ENCODE measurements at places on chromosomes 11 and 22.

- DNase-seq, result no peak
Observed at GRCh38 chr11:69707176-69707575, 3.4 kb upstream of the FGF19 start.

DNA sequence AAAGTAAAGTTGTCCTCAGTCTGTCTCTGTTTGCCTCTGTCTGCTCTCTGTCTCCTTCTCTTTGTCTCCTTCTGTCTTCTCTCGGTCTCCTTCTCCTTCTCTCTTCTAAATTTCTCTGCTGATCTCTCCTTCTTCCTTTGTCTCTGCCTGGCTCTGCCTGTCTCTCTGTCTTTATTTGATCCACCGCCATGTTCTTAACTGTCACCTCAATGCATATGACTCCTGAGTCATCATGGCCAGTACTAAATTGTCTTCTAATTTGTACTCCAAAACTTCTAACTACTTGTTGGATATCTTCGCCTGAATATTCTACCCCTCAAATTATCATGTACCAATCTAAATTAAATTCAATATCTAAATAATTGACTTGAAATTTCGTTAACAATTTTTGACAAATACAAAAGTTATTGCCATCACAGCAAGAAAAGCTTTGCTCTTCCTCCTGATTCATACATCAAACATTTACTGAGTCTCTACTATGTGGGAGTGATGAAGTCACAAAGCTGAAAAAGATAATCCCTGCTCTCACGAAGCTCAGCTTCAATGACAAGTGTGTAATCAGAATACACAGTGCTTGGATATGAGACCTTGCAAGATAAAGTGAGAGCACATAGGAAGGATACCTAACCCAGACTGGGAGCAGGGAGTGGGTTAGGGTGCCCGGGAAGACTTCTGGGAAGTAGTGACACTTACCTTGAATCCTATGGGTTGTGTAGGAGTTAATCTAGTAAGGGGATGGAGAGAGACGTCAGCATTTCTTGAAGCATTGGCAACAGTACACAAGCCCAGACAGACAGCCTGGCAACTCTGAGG lies 193.0 kb downstream of the MAML2 start:
- DNase-seq, result no peak

GRCh38 chr11:70156291-70157037 lies 46.6 kb upstream of the FADD start:
- DNase-seq, result no peak

DNA sequence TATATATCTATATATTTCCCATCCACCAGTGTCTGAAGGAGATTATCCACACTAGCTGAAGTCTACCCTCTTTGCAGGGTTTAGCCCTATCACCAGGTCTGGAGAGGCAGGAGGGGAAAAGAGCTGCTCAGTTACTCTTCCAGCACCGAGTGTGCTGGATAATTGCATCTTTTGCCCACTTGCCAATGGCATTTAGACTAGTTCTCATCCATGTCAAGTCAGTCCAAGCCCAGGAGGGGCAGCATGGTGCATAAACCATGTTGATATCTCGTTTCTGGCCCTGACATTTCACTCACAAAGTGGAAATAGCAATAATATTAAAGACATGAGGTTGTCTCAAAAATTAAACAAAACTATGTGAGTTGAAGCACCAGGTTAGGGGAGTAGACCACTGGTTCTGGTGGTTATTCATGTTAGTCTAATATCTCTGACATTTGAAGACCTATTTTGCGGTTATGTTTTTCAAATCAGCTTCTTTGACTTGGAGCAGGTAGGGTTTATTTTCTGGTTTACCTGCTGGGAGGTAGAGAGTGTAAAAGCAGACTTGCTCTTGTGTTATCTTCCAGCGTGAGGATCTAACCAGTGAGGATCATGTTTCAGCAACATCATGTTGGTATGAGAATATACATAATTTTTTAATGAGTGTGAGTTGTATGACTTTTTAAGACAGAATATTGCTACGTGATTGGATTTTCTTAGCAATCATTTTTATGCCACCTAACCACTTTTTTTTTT lies 273.2 kb upstream of the KIRREL3 start:
- DNase-seq, result no peak

DNA sequence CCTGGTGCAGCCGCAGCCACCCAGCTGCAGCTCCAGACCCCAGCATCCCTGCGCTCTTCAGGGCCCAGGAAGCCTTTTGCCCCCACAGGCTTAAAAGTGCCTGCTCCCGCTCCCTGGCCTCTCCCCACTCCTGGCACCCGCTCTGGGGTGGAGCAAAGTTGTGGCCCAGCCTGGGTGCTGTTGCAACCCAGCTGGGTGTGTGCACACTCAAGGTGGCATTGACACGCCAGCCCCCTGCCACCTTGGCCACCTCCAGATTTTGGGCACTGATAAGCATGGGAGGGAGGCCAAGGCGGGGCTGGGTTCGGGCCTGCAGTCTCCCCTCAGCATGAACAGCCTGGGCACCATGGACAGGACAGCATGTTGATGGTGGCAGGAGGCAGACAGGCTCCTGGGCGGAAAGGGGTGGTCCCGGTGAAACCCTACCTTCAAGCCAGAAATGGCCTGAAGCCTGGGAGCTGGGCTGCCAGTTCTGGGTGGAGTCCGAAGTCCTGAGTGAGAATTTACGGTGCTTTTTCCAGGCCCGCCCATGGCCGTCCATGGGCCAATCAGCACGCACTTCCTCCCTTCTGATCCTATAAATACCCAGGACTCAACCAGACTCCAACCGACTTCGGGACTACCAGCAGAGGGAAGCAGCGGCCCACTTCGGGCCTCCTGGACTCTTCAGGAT lies 23.6 kb upstream of the RNASEH2C start:
- DNase-seq, result no peak

- no peak for DNase-seq
Observed at GRCh38 chr11:13921545-13921944, 41.0 kb upstream of the SPON1 start.

- no peak for DNase-seq
Observed at GRCh38 chr11:75598900-75599299, 36.8 kb downstream of the SERPINH1 start.

DNA sequence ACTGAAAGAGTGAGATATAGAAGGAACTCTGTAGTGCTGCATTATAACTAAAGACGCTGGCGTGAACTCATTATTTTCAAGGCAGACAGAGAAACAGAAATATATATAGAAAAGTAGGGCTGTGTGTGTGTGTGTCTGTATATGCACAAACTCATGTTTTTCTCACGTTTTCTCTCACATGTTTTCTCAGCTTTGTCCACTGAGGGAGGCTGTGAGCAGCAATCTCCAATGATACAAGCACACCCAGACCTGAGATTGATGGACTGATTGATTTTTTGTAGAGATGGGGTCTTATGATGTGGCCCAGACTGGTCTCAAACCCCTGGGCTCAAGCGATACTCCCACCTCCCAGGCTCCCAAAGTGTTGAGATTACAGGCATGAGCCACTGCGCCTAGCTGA lies 122.5 kb downstream of the SERGEF start:
- DNase-seq, result no peak

GRCh38 chr11:4085575-4085974 lies 9.0 kb upstream of the RRM1 start:
- DNase-seq, result no peak

- DNase-seq, result no peak
Observed at GRCh38 chr11:83678831-83679584, 392.8 kb upstream of the CCDC90B start.

- no peak for DNase-seq
Observed at GRCh38 chr22:28023774-28024173, 104.7 kb upstream of the PITPNB start.

- no peak for DNase-seq
Observed at GRCh38 chr11:119460097-119460496, 37.1 kb upstream of the THY1 start.

DNA sequence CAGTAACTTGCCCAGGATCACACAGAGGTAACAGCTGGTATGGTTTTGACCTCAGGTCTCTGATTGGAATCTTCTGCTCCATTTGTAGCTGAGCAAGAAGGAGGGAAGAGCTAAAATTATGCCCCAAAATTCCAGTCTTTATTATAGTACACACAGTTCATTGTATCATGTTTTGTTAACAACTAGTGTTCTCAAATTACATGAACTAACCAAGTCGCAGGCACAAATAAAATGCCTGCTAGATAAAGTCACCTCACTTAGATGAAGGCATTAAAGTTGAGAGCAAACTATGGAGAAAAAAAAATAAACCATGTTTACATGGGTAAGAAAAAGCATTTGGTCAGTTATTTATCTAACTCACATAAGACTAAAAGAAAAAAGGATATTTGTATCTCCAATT lies 58.8 kb downstream of the PDGFD start:
- DNase-seq, result no peak

GRCh38 chr22:24893341-24894070 lies 53.0 kb downstream of the LHFPL7 start:
- no peak for DNase-seq

DNA sequence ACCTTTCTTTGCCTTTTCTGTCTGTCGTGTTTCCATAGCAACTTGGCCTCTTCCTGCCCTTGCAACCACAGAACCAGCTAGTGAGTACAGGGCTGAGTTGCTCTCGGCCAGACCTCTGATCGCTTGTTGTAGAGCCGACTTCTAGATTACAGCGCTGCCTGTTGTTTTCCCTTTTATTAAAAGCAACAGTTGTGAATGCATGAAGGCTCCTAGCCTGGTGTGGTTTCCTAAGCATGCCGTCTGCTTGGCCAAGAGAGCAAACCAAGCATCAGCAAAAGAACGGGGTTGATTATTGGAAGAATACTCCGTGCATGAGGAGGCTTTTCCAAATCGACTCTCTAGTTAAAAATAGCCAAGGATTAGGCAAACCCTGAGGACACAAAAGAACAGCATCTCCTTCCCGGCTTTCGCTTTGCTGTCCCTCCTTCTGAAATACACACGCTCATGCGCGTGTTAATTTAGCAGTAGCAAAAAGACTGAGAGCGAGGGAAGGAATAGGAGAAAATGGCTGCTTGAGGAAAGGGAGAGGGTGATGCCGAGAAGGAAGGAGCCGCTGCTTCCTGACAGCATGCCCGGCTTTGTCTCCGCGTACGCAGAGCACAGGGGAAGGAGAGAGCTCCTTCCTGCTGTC lies 71.5 kb upstream of the TTC12 start:
- no peak for DNase-seq

DNA sequence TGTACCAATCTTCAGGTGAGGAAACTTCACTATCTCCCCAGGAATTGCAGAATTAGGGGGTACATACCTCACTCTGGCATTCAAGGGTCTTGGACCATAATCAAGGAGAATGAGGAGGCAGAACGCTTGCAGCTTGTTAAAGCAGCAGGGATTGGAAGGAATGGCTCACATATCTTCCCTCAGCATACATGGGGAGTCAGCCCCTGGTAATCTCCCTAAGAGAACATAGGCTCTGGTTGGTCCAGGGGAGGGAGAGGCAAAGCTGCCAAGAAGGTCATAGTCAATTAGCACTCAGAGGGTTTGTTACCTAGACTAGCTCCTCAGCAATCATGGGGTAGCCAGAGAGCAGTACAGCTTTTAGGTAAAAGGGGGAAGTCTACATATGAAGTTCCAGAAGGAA lies 256.8 kb downstream of the INSC start:
- DNase-seq, result no peak

GRCh38 chr11:13260963-13261588 lies 16.5 kb upstream of the BMAL1 start:
- DNase-seq, result no peak

DNA sequence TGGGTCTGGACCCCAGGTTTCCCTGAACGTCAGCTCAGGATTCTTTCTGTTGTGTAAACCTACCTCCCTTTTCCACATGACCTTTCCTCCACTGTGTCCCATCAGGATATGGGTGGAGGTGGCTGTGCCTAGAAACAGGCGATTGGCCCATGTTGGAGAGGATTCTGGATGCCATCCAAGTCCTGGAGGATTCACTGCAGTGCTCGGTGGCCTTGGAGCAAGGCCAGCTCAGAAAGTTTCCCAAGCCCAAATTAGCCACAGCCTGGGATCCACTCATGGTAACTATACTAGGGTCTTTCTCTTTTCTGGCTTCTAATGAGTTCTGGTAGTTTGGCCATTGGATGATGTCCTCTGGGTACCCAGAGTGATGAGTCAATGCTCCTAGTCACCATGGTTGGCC lies 141.6 kb downstream of the SNX19 start:
- no peak for DNase-seq

DNA sequence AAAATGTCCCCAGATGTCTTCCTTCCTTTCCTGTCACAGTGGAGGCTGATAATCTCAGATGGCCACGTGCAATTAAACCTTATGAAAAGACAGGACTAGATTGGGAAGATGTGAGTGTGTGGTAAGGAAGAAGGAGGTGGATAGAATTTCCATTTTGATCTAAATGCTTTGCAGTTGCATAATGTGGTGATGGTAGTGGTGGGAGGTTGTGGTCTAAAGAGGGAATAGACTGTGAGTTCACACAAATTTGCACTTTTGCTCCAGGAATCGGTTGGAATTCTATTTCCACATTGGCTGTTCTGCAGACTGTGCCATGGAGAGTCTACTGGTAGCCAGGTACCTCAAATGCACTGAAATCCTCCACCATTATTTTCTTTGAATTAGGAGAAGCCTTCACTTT lies 93.3 kb downstream of the ZBTB16 start:
- DNase-seq, result no peak

DNA sequence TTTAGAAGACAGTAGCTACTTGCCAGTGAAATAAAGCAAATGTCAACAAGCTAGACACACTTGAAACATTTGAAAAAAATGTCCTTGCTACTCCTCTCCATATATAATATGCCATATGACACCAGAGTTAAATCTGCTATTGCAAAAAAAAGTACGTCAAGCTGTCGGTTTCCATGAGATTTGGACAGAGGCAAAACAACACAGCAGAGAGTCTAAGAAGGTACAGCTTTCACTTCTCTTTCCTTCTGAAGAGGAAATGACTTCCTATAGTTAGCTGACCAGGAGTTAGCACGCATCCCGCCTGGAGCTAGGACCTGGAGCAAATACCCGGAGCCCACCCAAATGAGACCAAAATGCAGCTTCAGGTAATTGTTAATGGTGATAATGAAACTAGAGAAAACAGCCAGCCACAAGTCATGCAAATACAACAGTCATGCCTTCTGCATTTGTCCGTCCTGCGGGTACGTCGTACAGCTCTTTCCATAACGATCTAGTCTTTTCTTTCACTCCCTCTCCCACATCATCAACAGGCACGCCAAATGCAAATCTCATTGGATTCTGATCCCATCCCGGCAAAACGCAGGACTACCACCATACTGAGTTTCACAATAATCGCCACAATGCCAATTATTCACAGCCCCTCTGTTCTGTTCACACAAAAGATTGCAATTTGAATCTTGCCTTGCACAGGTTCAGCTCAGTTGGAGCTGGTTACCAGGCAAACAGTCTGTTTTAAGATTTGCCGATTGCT lies 395.0 kb upstream of the CCDC90B start:
- DNase-seq, result no peak

DNA sequence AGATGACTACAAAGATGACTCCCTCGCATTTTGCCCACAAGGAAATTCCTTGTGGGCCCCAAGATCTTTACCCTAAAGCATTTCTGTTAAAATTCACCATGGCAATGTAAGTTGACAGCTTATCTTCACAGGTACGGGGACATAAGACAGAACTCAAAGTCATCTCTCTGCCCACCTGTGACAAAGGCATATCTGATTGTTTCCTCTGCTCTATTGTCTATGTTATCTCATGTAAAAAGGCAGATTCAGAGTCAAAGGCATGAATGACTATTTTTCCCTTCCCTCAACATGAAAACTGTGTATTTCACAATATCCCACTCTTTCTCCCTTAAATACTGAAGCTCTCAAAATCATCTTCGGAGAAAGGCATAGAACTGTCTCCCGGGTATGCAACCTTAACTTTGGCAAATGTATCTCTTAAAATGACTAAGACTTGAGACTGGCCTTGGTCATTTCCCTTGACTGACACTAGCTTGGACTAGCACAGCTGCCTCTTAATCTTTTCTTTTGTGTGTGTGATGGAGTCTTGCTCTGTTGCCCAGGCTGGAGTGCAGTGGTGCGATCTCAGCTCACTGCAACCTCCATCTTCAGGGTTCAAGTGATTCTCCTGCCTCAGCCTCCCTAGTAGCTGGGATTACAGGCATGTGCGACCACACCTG lies 103.2 kb downstream of the MICAL3 start:
- DNase-seq, result no peak
